Activated CD8-positive, alpha-beta T cell treated with anti-CD3 and anti-CD28 coated beads for 36 hours (primary cell): ENCODE measurements at places on chromosomes 2 and 18. TPM values are rescaled to one million over a fixed set of nuclear protein-coding genes. Genes with fewer than 3 reads are reported as not detected.

DNA sequence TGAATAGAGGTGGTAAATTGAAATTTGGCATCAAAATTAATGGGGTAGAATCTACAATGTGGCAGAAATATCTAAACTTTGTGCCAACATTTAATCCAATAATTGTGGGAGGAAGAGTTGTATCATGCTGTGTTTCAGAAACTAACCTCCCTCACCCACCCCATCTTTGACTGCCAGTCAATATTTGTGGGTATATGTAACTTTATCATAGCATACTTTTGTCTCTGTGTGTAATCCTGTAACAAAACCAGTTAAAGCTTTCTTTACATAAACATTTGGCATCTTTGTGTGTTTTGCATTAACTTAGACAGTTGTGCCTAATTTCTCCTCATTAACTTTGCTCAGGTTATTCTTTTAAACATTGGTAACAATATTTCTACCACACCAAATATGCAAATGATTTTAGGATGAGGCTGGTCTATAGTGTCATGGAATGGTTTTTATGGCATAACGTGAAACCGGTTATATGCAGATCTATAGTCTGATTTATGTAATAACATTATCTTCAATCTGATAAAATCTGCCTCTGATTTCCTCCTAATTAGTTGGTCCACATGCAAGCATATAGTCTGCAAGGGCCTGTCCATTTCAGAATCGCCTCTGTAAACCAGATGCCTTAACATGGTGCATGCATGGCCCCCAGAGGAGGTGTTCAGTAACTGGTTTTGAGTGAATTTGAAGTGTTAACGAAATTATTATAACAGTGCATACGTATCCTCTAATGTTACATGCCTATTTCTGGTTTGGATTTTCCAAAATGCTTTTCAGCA is 84.3 kb downstream of the ACSL3 start:
- H3K27ac ChIP-seq = no peak overlapping the region
- H3K4me3 ChIP-seq = no peak overlapping the region
- peaks cover 19% of the 10 kb centered on the region for H3K4me1 ChIP-seq
- peaks cover 5% of the 10 kb centered on the region for H3K36me3 ChIP-seq
- DNase-seq = no peak
- H3K27me3 ChIP-seq = no peaks in the 10 kb centered on the region

Gene RGPD4
- total RNA-seq = not detected

Gene PID1
- total RNA-seq = not detected

Gene TTN
- 2.8 TPM for total RNA-seq

DNA sequence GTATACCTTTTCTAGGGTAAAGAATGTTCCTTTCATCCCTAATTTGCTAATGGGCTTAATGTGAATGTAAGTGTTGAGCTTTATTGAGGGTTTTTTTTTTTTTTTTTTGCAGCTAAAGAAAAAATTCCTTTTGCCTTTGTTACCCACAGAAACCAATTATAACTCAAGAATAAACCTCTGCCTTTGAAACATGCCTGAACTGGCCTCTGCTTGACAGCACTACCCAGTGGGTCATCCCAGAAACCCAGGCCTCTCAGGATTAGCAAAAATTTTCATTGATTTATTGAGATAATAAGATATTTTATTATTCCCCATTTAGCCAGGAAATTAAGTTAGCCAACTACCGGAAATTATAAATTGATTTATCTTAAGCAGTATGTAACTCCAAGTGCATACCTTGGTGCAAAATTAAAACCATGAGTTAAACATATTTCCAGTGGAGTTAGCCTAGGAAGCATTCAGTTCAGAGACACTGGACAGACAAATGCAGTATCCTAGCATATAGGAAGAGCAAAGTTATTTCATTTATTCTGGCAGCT is 67.0 kb upstream of the RASGRP3 start:
- H3K27ac ChIP-seq = no peak overlapping the region
- no peak for DNase-seq
- H3K4me3 ChIP-seq = no peak overlapping the region

Gene GDF7
- not detected for total RNA-seq

Gene C2orf15
- 1.5 TPM for total RNA-seq

GRCh38 chr18:33664241-33664874 is 86.3 kb downstream of the ASXL3 start:
- H3K4me1 ChIP-seq = no peaks in the 10 kb centered on the region
- H3K27me3 ChIP-seq = no peaks in the 10 kb centered on the region
- no peak overlapping the region for H3K27ac ChIP-seq
- no peaks in the 10 kb centered on the region for H3K36me3 ChIP-seq
- no peak for DNase-seq
- H3K4me3 ChIP-seq = no peak overlapping the region

Gene MCFD2
- total RNA-seq = 31.8 TPM

DNA sequence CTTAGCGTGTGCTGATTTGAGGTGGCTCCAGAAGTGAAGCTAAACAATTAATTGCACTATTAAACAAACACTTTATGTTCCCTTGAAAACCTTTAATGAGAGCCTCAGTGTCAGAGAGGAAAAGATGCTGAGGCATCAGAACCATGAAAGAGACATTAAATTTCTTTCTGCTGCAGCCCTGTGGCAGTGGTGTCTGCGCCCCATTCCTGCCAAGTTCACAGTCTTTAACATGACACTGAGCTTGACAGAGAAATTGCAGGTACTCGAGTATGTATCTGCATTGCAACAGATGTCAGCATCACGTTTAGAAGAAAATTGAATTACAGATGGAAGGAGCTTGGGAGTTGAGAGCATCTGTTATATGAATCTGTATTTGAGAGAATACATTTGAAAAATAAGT is 111.3 kb upstream of the CREB1 start:
- H3K36me3 ChIP-seq = no peaks in the 10 kb centered on the region
- H3K4me3 ChIP-seq = no peak overlapping the region
- H3K27me3 ChIP-seq = peaks cover 7% of the 10 kb centered on the region
- no peak overlapping the region for H3K27ac ChIP-seq
- DNase-seq = no peak

Gene UGT1A10
- not detected for total RNA-seq

- no peaks in the 10 kb centered on the region for H3K27me3 ChIP-seq
- no peak overlapping the region for H3K27ac ChIP-seq
- DNase-seq = no peak
- H3K4me1 ChIP-seq = peaks cover 24% of the 10 kb centered on the region
These were observed 20.2 kb upstream of the DARS1 start for GRCh38 chr2:136005462-136006196.

- no peaks in the 10 kb centered on the region for H3K27me3 ChIP-seq
- no peaks in the 10 kb centered on the region for H3K36me3 ChIP-seq
- H3K27ac ChIP-seq = no peak overlapping the region
- no peaks in the 10 kb centered on the region for H3K4me1 ChIP-seq
- H3K4me3 ChIP-seq = no peak overlapping the region
- DNase-seq = no peak
These were observed 39.1 kb upstream of the MAP4K4 start for GRCh38 chr2:101658387-101658786.

Gene TLX2
- 0.16 TPM for total RNA-seq
